Vagina (tissue), 2 donors: ENCODE measurements at places on chromosomes 2 and 18. TPM values are rescaled to one million over a fixed set of nuclear protein-coding genes. Genes with fewer than 3 reads are reported as not detected.

GRCh38 chr2:10700078-10700803 lies 10.5 kb upstream of the NOL10 start:
- no peak for DNase-seq
- H3K27me3 ChIP-seq = no peaks in the 10 kb centered on the region
- H3K4me3 ChIP-seq = no peak overlapping the region
- no peaks in the 10 kb centered on the region for H3K4me1 ChIP-seq

The CRYGC gene
- total RNA-seq = not detected

- H3K4me1 ChIP-seq = peaks cover 14% of the 10 kb centered on the region
- no peaks in the 10 kb centered on the region for H3K27me3 ChIP-seq
- DNase-seq = no peak
- H3K36me3 ChIP-seq = no peaks in the 10 kb centered on the region
Measured at GRCh38 chr18:48808476-48808875, 142.3 kb downstream of the SMAD7 start.

- no peaks in the 10 kb centered on the region for H3K4me1 ChIP-seq
- no peaks in the 10 kb centered on the region for H3K27me3 ChIP-seq
- no peaks in the 10 kb centered on the region for H3K36me3 ChIP-seq
- H3K27ac ChIP-seq = no peak overlapping the region
- no peak for DNase-seq
Measured at GRCh38 chr18:43651057-43651456, 373.8 kb upstream of the SYT4 start.

The AKAIN1 gene
- not detected for total RNA-seq

DNA sequence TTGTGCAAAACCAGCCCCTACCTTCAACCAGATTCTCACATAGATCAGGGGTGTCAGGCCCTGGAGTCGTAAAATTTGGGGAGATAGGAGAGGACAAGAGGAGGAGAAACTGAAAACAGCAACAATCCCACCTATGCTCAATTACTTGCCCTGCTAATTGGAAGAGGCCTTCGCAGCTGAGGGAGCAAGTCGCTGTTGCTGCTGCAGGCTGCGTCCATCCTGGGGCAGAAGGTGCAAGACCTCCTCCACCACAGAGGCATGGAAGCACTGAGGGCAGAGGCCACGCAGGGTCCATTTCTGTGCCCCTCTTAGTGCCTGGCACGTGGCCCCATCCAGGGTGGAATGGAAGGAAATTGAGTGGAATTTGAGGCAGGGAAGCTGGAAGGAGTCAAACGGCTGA lies 36.5 kb downstream of the CNGA3 start:
- H3K36me3 ChIP-seq = no peaks in the 10 kb centered on the region
- H3K27me3 ChIP-seq = no peaks in the 10 kb centered on the region
- H3K4me1 ChIP-seq = no peaks in the 10 kb centered on the region

DNA sequence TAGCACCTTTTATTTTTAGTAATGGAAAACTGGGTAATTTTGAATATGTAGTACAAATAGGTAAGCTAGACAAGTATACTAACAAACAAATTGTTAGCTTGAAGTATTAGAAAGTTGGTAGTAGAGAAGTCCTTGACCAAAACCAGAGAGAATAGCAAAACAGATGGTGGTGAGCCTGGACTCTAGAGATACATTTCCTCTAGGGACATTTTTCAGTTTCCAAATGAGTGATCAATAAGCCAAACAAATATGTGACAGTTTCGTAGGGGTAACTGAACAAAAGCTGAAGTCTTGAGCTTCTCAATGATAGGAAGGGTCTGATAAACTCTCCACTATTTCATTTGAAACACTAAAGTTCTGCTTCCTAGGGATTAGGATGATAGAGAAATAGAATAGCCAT lies 692.0 kb upstream of the FAM98A start:
- H3K27ac ChIP-seq = no peak overlapping the region
- no peaks in the 10 kb centered on the region for H3K27me3 ChIP-seq
- no peak for DNase-seq
- no peaks in the 10 kb centered on the region for H3K36me3 ChIP-seq
- no peaks in the 10 kb centered on the region for H3K4me1 ChIP-seq
- H3K4me3 ChIP-seq = no peak overlapping the region

DNA sequence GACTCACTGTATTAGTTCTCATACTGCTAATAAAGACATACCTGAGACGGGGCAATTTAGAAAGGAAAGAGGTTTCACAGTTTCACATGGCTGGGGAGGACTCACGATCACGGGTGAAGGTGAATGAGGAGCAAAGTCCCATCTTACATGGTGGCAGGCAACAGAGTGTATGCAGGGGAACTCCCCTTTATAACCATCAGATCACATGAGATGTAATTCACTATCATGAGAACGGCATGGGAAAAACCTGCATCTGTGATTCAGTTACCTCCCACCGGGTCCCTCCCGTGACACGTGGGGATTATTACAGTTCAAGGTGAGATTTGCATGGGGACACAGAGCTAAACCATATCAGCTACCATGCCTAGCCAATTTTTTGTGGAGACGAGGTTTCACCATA lies 168.2 kb downstream of the NEDD4L start:
- H3K36me3 ChIP-seq = no peaks in the 10 kb centered on the region
- H3K4me3 ChIP-seq = no peak overlapping the region
- peaks cover 7% of the 10 kb centered on the region for H3K4me1 ChIP-seq
- H3K27me3 ChIP-seq = no peaks in the 10 kb centered on the region

The SLC11A1 gene
- 36.6 TPM for total RNA-seq

DNA sequence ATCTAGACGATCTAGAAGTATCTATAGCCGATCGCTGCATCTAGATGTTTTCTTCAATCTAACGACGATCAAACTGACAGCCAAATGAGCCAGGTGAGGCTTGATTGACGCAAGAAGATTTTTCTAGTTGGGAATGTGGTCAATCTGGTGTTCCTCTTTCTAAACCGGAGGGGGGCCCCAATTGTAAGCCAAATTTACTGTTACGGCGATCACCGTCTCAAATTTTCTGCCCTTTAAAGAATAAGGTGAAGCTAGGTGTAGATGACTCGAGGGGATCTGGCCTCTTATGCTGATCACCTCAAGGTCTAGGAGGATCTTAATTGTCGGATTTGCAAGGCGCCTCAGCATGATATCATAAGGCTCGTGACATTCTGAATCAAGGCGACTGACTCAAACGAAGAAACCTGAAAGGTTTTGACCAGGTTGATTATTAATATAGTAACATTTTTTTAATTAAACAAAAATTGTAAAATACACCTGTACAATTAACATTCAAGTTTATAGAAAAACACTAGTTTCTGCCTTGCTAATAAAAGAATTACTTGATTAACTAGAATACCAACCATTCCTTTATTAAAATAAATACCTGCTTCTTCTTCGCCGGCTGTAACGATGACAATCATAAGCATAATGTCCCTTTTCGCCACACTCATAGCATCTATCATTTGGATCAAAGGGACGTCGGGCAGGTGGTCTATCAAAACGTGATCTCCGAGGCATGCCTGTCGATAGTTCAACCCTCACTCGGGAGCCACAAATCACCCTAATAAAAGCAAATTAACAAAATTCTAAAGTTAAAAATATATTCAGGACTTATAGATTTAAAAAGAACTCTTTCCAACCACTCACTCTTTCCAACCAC lies 2.0 kb downstream of the SRSF7 start:
- no peaks in the 10 kb centered on the region for H3K27me3 ChIP-seq
- no peak for DNase-seq
- H3K36me3 ChIP-seq = peaks cover 52% of the 10 kb centered on the region
- H3K27ac ChIP-seq = peak overlapping the region; percentile 99

The RTP5 gene
- not detected for total RNA-seq

The HOXD13 gene
- 15.7 TPM for total RNA-seq

GRCh38 chr18:3867864-3868311 lies 417.9 kb downstream of the TGIF1 start:
- no peak overlapping the region for H3K27ac ChIP-seq
- H3K36me3 ChIP-seq = no peaks in the 10 kb centered on the region
- no peaks in the 10 kb centered on the region for H3K4me1 ChIP-seq

DNA sequence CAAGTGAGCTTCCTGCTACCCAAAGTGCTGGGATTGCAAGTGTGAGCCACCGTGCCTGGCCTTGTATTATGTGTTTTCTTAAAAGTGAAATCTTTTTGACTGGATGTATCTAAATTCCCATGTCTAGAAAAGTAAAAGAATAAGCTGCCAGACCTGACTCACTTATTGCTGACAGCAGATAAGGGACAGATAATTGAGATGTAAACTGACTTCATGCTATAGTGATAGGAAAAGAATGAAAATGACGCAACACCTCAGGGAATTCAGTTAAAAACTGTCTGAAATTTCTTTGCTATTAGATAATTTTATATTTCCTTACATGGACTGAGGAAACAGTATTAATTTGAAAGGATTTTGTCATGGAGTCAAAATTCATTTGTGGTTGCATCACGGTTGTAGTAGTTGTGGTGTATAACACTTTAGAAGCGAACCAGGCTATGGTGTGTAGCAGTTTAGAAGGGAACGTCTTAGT lies 19.4 kb downstream of the TTC27 start:
- no peaks in the 10 kb centered on the region for H3K4me1 ChIP-seq
- no peak overlapping the region for H3K27ac ChIP-seq
- H3K36me3 ChIP-seq = peaks cover 45% of the 10 kb centered on the region

DNA sequence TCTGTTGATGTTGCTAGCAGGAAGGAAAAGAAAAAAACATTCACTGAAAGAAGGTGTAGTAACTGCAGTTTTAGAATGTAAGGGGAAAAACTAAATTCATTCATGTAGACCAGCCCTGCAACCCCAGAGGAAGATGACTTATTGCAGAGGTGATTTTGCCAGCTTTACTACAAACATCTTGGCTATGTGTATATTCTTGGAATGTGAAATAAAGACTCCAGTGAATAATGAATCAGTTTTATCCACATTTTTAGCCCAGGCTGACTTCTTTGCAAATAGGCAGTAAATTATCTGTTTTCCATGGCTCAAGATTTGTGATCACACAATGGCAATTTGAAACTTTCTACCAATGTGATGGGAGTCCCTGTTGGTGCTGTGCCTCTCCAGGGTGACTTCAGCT lies 206.1 kb upstream of the SETBP1 start:
- no peaks in the 10 kb centered on the region for H3K4me1 ChIP-seq
- no peaks in the 10 kb centered on the region for H3K36me3 ChIP-seq
- H3K27ac ChIP-seq = no peak overlapping the region
- H3K4me3 ChIP-seq = no peak overlapping the region
- no peak for DNase-seq

GRCh38 chr2:31079665-31080064 lies 58.6 kb downstream of the GALNT14 start:
- peak; percentile 74 for DNase-seq
- no peaks in the 10 kb centered on the region for H3K36me3 ChIP-seq
